ENCODE measurements at places on chromosomes 1 and 21.

DNA sequence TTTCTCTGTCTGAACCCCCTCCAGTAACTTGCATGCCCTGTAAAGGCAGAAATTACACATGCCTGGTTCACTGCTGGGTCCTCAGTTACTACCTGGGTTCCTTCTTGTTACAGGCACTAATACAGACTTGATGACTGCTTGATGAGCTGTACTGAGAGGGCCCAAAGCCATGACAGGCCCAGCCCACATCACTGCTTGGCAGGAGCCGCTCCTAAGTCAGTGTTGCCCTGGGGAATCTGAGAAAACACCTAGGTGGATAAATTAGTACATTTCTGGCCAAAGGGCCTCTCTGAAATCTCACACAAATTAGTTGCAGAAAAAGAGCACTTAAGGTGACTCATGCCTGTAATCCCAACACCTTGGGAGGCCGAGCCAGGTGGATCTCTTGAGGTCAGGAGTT is 37.8 kb upstream of the IRF2BP2 start:
- DNase-seq = no peak

GRCh38 chr1:185365951-185366350 is 48.9 kb upstream of the IVNS1ABP start:
- DNase-seq = no peak

DNA sequence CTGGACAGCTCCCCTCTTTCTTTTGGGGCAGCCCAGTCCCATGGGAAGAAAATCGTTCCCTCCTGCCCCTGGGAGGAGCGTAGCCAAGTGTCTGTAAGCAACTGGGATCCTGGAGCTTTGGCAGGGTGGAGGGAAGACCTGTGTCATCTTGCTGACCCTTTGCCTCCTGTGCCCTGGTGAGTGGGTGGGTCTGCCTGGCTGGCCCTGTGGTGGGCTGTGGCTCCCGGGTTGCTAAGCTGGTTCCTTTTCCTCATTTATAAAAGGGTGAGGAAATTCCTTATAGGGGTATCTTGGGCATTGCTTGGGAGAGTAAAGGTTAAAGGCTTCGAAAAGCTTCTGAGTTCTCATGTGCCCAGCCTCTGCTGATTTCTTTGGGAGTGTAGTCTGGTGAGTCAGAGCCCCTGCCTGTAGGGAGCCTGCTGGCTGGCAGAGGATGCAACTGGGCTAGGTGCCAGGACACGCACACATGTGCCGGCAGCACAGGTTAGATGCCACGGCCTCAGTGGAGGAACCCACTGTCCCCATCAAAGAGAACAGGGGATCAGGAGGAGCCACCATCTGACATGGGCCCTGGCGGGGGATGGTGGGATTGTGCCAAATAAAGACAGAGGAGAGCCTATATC is 85.2 kb downstream of the ARHGEF10L start:
- no peak for DNase-seq

DNA sequence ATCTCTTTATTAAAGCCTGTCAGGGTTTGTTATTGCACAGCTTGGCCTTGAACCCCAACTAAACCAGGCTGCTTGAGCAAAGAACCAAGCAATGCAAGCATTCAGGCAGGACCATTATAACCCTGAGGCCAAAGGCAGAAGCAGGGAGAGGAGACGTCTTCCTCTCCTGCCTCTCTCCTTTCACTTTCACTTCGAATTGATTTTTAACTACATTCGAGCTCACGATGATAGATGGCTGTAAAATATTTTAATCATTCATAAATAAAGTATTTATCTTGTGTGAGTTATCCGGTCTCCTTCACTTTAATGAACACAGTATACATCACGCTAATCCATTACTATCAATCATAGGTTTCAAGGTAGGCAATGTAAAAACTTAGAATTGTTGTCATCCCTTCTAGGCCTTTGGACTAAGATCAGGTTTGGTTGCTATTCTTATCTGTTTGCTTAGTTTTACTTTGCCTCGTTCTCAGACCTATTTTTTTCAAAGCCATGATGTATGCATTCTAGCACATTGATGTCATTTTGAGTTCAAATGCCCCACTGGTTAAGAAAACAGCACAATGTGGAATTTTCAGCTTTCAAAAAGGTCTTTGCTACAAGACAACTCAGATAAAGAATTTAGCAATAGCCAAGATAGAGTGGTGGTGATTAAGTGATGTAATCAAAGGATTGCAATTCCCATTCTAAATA is 480.2 kb upstream of the RUNX1 start:
- no peak for DNase-seq

DNA sequence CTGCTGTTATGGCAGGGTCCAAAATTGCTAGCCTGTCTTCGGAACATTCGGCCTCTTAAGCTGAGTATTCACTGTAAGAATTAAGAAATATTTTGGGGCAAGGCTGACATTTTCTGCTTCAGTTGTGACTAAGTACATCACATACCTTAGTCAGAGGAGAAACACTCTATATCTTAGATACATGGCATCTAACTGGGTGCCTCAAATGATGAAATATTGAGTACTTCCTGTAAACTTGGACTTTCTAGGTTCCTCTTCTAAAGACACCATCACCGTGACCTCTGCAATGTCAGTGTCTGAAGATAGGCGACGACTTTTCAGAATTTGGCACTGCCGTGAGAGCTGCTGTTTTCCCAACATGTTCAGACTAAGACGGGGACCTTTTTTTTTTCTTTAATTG is 65.6 kb downstream of the PCBP3 start:
- DNase-seq = no peak

DNA sequence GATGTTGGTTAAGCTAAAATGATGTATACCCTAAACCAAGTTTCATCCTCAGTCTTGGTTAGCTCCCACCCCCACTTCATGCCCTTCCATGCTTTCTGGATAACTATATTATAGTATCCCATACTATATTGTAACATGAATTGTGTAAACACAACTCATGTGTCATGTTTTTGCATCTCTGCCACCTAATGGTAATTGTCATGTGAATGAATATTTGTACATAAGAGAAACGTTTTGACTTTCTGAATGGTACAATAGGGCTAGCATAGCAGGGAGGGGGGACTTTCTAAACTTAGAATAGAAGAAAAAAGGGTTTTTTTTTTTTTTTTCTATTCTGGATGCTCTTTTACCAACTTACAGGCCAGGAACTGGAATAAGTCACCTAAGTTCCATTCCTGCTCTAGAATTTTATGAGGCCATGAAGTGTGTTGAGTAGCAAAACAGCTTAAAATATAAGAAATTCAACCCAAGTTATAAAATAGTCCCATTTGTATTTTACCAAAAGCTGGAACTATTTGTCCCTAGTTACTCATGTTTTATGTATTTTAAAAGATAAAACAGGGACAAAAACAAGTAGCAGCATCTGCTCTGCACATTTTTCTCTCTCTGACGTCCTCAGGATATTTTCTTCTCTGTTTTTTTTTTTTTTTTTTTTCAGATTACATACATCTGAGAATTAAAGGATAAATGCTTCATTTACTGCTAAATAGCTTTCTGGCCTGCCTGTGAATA is 77.4 kb downstream of the HLX start:
- DNase-seq = no peak

DNA sequence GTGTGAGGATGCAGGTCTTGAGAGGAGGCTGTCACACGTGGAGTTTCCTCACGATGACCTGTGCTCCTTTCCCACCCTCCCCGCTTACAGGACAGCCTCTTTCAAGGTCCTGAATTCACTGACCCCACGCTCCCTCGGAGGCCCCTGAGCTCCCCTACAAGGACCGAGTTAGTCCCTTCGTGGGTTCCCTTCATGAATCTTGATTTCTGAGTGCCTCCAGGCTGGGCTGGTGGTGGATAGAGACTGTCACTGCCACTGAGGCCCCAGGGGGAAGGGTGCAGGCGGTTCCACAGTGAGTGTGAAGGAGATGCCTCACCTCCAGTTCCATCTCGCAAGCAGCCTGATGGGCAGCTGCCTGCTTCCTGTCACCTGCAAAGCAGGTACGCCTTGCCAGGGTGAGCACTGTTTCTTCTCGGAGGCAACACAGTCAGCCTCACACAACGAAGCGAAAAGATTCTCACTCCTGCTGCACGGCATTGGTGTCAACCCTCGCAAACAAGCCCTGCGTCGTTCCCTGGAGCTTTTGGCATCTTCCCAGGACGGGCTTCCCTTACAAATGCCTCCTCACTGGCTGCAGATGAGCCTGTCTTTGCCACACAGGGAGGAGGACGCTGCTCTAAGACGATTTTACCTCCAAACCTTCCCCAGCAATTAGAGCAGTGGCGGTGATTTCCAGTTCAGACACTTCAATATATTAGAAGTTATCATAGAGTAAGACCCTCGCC is 26.7 kb upstream of the PCP4 start:
- DNase-seq = no peak

DNA sequence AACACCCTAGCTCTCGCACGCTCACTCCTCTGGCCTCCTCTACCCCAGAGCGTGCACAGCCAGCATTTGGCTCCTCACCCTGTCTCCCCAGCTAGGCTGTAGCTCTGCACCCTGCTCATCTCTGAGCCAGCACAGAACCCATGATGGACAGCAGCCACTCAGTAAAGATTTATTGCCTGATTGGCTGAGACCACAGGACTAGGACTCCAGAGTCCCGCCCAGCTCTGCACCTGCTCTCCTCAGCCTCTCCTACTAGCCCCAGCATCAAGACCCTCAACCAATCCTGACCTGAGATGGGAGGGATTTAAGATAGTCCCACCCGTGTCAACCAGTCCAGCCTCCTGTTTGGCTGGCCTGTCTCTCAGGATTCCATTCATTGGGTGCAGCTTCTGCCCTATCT is 9.3 kb downstream of the C1QB start:
- peak; percentile 60 for DNase-seq

DNA sequence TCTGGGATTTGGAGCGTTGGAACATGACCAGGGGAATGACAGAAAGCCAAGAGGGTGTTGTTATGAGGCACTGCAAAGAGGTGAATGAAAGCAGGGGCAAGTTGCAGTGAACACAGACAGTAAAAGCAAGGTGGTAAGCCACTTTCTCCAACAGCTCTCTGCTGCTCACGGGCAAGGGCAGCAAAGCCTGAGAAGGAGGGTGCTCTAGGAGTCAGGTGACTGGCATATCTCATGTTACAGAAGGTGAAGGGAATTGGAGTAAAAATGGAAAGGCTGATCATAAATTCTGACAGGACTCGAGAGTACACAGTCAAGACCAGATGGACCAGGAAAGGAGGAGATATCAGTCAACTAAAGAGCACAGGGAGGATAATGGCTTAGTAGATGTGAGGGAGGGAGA is 14.5 kb downstream of the VAV3 start:
- DNase-seq = no peak

GRCh38 chr1:155970531-155971167 is 7.7 kb downstream of the ARHGEF2 start:
- no peak for DNase-seq

GRCh38 chr1:32336591-32336932 is 529 bp upstream of the MARCKSL1 start:
- no peak for DNase-seq

DNA sequence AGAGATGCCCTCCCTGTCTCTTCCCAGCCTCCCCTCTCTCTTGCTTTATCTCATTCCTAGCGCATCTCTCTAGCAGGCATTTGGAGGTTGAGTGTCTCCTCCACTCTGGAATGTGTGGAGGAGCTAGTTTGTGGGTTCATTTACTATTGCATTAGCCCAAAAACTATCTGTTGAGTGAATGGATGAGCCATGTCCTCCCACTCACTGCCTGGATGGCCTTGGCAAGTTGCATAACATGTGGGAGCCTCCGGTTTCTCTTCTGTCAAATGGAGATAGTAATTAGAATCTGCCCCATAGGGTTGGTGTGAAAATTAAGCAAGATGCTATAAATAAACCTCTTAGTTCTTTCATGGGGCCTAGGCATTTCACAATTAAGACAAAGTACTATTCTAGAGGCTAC is 181.8 kb downstream of the KAZN start:
- no peak for DNase-seq

- peak; percentile 56 for DNase-seq
These were observed 1.9 kb downstream of the ITPKB start for GRCh38 chr1:226736908-226737818.

GRCh38 chr1:169019419-169020058 is 87.0 kb upstream of the ATP1B1 start:
- DNase-seq = no peak

- DNase-seq = no peak
These were observed 347.9 kb downstream of the LTN1 start for GRCh38 chr21:28644762-28645161.

GRCh38 chr1:18670121-18670867 is 39.6 kb downstream of the PAX7 start:
- DNase-seq = no peak

DNA sequence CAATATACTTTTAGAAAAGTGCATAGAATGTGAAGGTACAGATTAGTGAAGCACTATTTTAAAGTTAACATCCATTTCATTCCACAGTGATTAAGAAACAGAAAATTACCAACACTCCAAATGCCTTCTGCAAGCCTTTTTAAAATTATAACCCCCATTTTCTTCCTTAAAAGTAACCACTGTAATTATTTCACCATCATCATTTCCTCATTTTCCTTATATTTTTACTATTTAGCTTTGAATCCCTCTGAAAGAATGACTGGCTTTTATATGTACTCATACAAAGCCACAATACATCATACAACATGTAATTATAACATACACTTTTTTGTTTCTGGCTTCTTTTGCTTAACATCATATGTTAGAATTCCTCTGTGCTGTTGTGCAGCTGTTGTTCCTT is 6.5 kb upstream of the NEGR1 start:
- DNase-seq = no peak

DNA sequence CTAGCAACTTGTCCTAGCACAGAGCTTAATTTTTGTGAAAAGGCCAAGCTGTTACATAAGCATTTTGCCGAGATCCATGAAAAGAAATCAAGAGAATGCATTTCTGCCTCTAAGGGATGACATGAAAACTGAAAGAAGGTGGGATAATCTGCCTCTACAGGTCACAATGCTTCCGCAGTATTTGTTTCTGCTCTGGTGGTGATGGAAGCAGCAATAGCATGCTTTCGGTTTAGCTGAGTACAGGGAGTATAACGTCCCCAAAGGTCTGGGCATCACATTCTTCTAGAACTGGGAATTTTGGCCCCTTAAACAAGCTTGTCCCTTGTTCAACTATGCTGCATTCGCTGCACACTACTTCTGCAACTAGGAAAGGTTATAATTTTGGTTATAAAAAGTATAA is 14.4 kb upstream of the MAGI3 start:
- DNase-seq = no peak

- no peak for DNase-seq
These were observed 148.2 kb downstream of the FCRL5 start for GRCh38 chr1:157404063-157404501.

DNA sequence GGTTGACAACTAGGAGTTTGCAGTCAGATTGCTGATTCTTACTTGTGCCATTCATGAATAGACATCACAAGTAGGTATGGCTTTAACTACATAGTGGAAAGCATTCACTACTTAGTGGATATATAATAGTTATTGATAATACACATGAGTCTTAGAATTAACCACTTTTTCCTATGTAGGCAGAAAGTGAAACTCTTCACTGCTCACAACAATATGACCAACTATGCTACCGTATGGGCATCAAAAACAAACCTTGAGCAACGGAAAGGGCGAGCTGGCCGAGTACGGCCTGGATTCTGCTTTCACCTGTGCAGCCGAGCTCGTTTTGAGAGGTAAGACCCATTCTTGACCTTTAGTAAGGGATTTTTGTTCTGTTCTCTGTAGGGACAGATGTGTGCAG is 38.7 kb downstream of the DHX9 start:
- no peak for DNase-seq
